Endothelial cell of umbilical vein (primary cell): ENCODE measurements at places on chromosomes 5 and 9. TPM values are rescaled to one million over a fixed set of nuclear protein-coding genes. Genes with fewer than 3 reads are reported as not detected.

DNA sequence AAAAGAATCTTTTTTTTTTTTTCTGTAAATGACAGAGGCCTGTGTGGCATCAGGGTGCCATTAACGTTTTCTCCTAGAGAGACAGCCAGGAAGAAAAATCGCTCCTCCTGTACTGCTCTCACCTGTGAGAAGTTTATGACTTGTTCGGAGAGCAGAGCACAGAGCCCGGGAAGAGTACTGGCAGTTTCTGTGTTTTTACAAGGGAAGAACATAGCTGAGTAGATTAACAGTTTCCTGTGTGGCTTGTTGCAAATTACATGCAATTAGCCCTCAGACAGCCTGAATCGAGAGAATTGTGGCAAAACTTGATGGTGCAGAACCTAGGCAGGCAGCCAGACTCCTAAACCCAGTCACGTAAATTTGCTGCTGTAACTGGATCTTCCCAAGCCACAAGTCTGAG is 32.1 kb downstream of the PRKACG start:
- H3K36me3 ChIP-seq: no peaks in the 10 kb centered on the region
- H3K27ac ChIP-seq: no peak overlapping the region
- no peak overlapping the region for H3K4me3 ChIP-seq

- H3K36me3 ChIP-seq: peaks cover 6% of the 10 kb centered on the region
- peaks cover 26% of the 10 kb centered on the region for H3K4me1 ChIP-seq
- peak overlapping the region; percentile 41 for H3K27ac ChIP-seq
Observed at GRCh38 chr9:120877276-120878034, 467 bp upstream of the PHF19 start.

- H3K27me3 ChIP-seq: no peaks in the 10 kb centered on the region
- no peak overlapping the region for H3K4me3 ChIP-seq
- H3K27ac ChIP-seq: no peak overlapping the region
- H3K36me3 ChIP-seq: no peaks in the 10 kb centered on the region
Observed at GRCh38 chr9:74589576-74589975, 92.4 kb downstream of the RORB start.

- no peak overlapping the region for H3K27ac ChIP-seq
- no peaks in the 10 kb centered on the region for H3K27me3 ChIP-seq
- no peaks in the 10 kb centered on the region for H3K4me1 ChIP-seq
- DNase-seq: no peak
- no peaks in the 10 kb centered on the region for H3K36me3 ChIP-seq
- H3K4me3 ChIP-seq: no peak overlapping the region
Observed at GRCh38 chr9:70675868-70676370, 261.5 kb upstream of the KLF9 start.

- no peak overlapping the region for H3K4me3 ChIP-seq
- DNase-seq: no peak
- no peaks in the 10 kb centered on the region for H3K4me1 ChIP-seq
- H3K27ac ChIP-seq: no peak overlapping the region
Observed at GRCh38 chr9:93823245-93824072, 131.7 kb downstream of the BARX1 start.

- no peaks in the 10 kb centered on the region for H3K4me1 ChIP-seq
- no peaks in the 10 kb centered on the region for H3K36me3 ChIP-seq
- H3K27ac ChIP-seq: no peak overlapping the region
- H3K27me3 ChIP-seq: no peaks in the 10 kb centered on the region
- no peak overlapping the region for H3K4me3 ChIP-seq
Observed at GRCh38 chr5:4868140-4868735, 271.9 kb upstream of the ADAMTS16 start.

GRCh38 chr5:163677092-163677491 is 171.7 kb downstream of the MAT2B start:
- H3K27me3 ChIP-seq: no peaks in the 10 kb centered on the region
- H3K27ac ChIP-seq: no peak overlapping the region
- no peak for DNase-seq
- H3K36me3 ChIP-seq: no peaks in the 10 kb centered on the region

DNA sequence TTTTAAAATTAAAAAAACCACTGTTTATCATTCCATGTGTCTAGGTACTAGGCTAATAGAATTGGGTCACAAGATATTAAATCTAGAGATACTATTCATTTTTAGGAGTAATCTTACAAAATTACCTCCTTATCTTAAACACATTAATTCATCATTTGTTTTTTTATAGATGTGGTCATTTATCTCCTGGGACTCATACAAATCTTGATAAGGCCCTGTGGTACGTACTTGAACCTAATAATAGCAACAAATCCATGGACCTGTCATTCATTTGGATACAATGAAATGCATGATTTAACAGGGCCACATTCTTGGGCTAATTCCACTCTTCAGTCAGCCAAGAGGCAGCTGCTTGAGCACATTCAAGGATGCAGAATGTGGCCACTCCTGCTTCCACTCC is 66.4 kb upstream of the MARCHF11 start:
- H3K27me3 ChIP-seq: no peaks in the 10 kb centered on the region
- H3K4me3 ChIP-seq: no peak overlapping the region
- H3K4me1 ChIP-seq: no peaks in the 10 kb centered on the region
- H3K27ac ChIP-seq: no peak overlapping the region
- no peak for DNase-seq

- no peaks in the 10 kb centered on the region for H3K4me1 ChIP-seq
- DNase-seq: no peak
- H3K4me3 ChIP-seq: no peak overlapping the region
- H3K27me3 ChIP-seq: no peaks in the 10 kb centered on the region
- no peak overlapping the region for H3K27ac ChIP-seq
Observed at GRCh38 chr5:124980163-124980941, 233.9 kb upstream of the ZNF608 start.

DNA sequence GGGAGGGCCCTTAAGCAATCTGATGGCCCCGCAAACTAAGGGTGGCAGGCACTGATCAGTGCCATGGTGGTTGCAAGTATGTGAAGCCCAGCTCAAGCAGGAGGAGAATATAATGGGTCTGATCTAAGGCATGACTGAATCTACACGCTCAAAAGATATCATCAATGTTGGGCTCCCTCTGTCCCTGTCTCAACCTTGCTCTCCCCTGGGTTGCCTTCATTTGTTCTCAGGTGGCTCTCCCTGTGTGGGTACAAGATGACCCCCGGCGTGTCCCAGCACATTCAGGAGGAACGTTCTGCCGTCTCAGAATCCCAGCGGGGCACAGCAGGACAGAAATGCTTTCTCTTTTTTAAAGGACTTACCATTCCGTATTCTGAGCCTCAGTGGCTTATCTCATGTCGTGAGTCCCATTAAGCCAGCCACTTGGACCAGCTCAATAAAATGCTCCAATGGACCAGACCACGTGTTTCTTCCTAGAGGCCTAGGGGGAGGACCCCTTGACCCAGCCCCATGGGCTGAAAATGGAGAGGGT is 12.0 kb upstream of the RNF130 start:
- H3K36me3 ChIP-seq: no peaks in the 10 kb centered on the region
- DNase-seq: no peak
- no peaks in the 10 kb centered on the region for H3K4me1 ChIP-seq
- H3K4me3 ChIP-seq: no peak overlapping the region
- H3K27ac ChIP-seq: no peak overlapping the region
- peaks cover 10% of the 10 kb centered on the region for H3K27me3 ChIP-seq

GRCh38 chr9:72911247-72911775 is 41.5 kb downstream of the ALDH1A1 start:
- H3K27me3 ChIP-seq: no peaks in the 10 kb centered on the region
- H3K36me3 ChIP-seq: peaks cover 7% of the 10 kb centered on the region
- no peak overlapping the region for H3K4me3 ChIP-seq
- no peak for DNase-seq

- H3K27me3 ChIP-seq: no peaks in the 10 kb centered on the region
- no peaks in the 10 kb centered on the region for H3K36me3 ChIP-seq
- peak; percentile 11 for DNase-seq
- H3K27ac ChIP-seq: no peak overlapping the region
- no peaks in the 10 kb centered on the region for H3K4me1 ChIP-seq
Observed at GRCh38 chr5:146825033-146825432, 53.5 kb downstream of the PPP2R2B start.

DNA sequence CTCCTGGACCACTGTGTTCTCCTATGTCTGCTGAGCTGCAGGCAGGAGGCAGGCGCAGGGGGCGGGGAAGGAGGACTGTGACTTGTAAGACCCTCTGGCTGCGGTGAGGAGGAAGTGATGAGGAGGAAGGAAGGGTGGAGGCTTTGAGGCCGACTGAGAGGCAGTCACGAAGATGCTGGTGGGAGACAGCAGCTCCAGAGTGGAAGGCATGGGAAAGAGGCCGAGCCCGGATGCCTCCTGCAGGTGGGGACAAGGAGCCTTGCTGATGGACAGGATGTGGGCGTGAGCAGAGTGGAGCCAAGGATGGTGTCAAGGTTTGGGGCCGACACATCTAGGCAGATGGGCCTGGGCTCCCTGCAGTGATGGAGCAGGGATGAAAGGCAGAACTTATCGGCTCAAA is 74.3 kb upstream of the ICE1 start:
- H3K4me1 ChIP-seq: peaks cover 3% of the 10 kb centered on the region
- no peaks in the 10 kb centered on the region for H3K36me3 ChIP-seq
- no peak overlapping the region for H3K4me3 ChIP-seq
- no peak for DNase-seq
- no peaks in the 10 kb centered on the region for H3K27me3 ChIP-seq
- H3K27ac ChIP-seq: no peak overlapping the region

- DNase-seq: no peak
- peaks cover 32% of the 10 kb centered on the region for H3K4me1 ChIP-seq
- H3K36me3 ChIP-seq: peaks cover under 1% of the 10 kb centered on the region
- no peaks in the 10 kb centered on the region for H3K27me3 ChIP-seq
- no peak overlapping the region for H3K27ac ChIP-seq
Observed at GRCh38 chr9:127531676-127532075, 80.4 kb downstream of the LRSAM1 start.

DNA sequence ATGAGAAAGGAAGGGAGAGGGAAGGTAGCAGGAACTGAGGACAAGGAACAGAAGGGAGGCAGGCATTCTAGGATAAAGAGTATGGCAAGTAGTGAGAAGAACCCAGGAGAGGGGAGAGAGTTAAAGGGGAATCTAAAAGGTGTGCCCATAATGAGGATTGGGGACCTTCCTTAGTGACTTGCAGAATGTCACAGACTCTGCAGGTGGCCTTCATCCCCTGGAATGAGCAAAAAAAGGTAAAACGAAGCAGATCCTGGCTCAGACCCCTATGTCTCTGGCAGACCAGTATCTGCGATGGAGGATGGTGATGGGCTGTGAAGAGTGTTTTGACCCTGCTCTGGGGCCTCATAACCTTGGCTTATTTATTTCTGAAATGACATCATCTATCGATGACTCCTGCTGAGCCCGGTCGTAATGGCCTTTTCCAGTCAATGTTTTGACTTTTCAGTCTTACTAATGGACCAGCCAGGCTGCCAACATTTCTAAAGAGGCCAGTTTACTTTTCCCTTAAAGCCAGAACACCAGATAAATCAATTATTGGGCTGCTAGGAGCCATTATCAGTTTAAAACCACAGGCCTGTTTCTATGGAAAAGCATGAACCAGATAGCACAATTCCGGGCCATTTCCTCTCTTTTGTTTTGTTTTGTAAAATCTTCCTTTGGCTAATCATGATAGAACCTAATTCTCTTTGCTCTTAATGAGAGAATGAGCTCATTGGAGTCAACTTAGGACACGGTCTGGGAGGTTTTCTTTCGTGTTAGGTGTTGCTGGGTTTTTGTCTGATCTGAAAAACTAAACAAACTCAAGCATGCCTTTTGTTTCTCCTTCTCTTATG is 3.1 kb downstream of the TMOD1 start:
- peaks cover 72% of the 10 kb centered on the region for H3K27me3 ChIP-seq
- no peak overlapping the region for H3K4me3 ChIP-seq
- DNase-seq: peak; percentile 56
- H3K36me3 ChIP-seq: no peaks in the 10 kb centered on the region
- no peak overlapping the region for H3K27ac ChIP-seq

DNA sequence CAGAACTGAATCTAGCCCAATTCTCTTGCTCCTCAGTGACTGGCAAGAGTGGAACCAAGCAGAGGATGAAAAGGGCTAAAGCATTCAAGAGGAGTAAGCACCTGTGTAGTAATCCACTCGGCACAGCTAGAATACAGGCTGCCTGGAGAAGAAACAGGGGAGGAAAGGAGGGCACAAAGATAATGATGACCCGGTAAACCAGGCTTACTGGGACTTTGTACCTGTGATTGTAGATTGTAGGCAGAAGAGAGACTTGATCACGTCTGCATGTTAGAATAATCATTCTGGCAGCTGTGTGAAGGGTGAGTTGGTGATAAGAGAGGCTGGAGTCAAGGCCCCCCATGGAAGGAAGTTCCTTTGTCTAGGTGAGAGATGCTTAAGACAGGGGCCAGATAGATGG is 20.6 kb upstream of the TNFSF15 start:
- DNase-seq: no peak
- no peaks in the 10 kb centered on the region for H3K4me1 ChIP-seq
- no peaks in the 10 kb centered on the region for H3K27me3 ChIP-seq
- H3K4me3 ChIP-seq: no peak overlapping the region
- H3K36me3 ChIP-seq: no peaks in the 10 kb centered on the region

GRCh38 chr5:61881821-61882487 is 424.1 kb upstream of the KIF2A start:
- no peaks in the 10 kb centered on the region for H3K4me1 ChIP-seq
- H3K36me3 ChIP-seq: no peaks in the 10 kb centered on the region
- no peak overlapping the region for H3K27ac ChIP-seq
- DNase-seq: no peak
- no peak overlapping the region for H3K4me3 ChIP-seq

DNA sequence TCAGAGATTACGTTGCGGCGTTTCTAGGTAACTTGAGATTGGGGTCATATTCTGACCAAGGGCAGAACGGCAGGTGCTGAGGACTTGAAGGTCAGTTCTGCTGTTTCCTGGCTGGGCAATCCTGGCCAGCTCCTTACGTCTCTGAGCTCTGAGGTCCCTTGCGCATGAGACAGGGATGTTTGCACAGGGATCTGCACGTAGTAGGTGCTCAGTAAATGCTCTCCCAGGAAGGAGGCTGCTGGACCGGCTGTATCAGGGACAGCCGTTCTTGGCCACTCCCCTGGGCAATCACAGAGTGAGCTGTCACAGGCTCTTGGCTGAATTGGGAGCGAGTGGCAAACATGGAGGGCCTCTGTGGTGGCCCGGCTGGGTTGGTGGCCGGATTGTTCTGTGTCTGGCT is 8.3 kb downstream of the NCS1 start:
- no peak for DNase-seq
- no peak overlapping the region for H3K27ac ChIP-seq
- peaks cover 4% of the 10 kb centered on the region for H3K36me3 ChIP-seq
- H3K4me1 ChIP-seq: no peaks in the 10 kb centered on the region

DNA sequence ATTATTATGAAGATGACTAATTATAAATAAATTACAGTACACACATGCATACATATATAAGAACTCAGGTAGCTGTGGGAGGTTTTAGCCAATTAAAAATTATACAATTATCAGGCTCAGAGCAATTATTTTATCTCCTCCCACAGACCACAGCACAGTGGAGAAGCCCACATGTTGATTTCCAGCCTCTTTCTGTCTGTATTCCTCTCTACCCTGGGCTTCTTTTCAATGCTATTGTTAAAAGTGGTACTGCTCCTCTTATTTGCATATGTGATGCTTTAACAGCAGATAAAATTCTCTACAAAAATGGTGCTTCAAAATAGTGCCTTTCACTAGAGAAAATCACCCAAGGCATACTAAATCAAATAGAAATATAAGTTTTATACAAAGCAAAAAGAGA is 218.7 kb downstream of the NFIB start:
- H3K27me3 ChIP-seq: no peaks in the 10 kb centered on the region
- peak overlapping the region; percentile 96 for H3K27ac ChIP-seq
- H3K4me3 ChIP-seq: no peak overlapping the region
- H3K4me1 ChIP-seq: peaks cover 55% of the 10 kb centered on the region

GRCh38 chr5:53403758-53404157 is 76.7 kb upstream of the FST start:
- H3K27ac ChIP-seq: no peak overlapping the region
- H3K27me3 ChIP-seq: no peaks in the 10 kb centered on the region
- H3K4me3 ChIP-seq: no peak overlapping the region
- DNase-seq: no peak
- no peaks in the 10 kb centered on the region for H3K36me3 ChIP-seq

Gene FOXD4
- polyA plus RNA-seq: 0.07 and 0.13 TPM in 2 replicates

Gene TAF11L10
- not detected in 2 replicates for polyA plus RNA-seq

Gene IER5L
- polyA plus RNA-seq: 5.3 and 9.2 TPM in 2 replicates

Gene GRXCR2
- not detected in 2 replicates for polyA plus RNA-seq

Gene SEMA6A
- 0.43 TPM in 2 replicates for polyA plus RNA-seq

Gene CDKN2B-AS1
- 0.27 and 0.44 TPM in 2 replicates for polyA plus RNA-seq
